Caki2 (cell line): ENCODE measurements at places on chromosomes 3 and 15. TPM values are rescaled to one million over a fixed set of nuclear protein-coding genes. Genes with fewer than 3 reads are reported as not detected.

DNA sequence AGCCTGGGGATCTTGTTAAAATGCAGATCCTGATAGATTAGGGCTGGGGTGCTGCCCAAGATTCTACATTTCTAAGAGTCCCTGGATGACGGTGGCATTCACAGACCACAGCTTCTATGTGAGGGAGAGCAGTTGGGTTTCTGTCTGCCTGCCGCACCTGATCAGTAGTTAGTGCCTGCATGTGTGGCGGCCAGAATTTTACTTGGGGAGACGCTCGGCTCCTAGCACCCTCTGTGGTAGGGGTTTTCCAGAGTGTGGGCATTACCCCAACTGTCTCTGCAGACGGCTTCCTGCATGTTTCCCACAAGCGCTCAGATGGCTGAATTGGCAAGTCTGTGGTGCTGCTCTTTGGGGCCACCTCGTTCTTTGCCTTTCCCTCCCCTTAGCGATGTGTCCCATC, 8.3 kb downstream of the GHRL start:
- no peak for DNase-seq

- no peak for DNase-seq
Observed at GRCh38 chr3:17070161-17070959, 185.6 kb downstream of the PLCL2 start.

DNA sequence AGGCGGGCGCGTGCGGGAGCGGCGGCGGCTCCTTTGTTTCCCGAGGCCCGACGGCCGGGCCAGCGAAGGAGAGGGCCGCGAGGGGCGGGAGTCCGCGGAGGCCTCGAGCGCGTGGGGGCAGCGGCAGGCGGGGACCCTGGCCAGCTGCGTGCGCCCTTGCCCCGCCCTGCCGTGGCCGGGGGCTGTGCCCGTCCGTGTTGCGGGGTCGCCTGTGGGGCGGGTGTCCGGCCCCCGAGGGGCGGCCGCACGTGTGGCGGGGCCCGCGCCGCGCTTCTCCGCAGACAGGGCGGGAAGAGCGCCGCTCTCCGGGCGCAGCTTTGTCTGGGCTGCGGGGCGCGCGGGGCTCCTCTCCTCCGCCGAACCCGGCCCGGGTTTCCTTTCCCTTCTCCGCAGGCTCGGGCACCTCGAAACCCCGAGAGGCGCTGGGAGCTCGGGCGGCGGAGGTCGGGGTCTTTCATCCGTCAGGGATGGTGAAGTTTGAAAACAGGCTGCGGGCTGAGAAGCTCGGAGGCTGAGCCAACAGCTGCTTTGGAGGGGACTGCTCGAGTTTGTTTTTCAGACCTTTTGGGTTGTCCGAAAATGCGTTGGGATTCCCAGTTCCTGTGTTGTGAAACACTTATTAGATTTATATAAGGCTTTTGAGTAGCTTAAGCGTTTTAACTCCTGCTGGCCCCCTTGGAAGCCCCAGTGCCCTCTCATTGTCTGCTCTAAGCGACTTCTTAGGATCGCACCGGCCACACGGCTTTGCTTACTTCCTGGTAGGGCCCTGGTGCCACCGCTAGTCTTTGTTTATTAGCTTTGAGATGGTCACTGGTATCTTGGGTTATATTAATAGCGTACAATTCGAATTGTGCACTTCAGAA, 817 bp downstream of the USP3 start:
- DNase-seq: peak; percentile 65

- DNase-seq: no peak
Observed at GRCh38 chr3:14561051-14561960, 21.2 kb upstream of the GRIP2 start.

- DNase-seq: peak; percentile 4
Observed at GRCh38 chr3:29099296-29099695, 181.6 kb upstream of the RBMS3 start.

DNA sequence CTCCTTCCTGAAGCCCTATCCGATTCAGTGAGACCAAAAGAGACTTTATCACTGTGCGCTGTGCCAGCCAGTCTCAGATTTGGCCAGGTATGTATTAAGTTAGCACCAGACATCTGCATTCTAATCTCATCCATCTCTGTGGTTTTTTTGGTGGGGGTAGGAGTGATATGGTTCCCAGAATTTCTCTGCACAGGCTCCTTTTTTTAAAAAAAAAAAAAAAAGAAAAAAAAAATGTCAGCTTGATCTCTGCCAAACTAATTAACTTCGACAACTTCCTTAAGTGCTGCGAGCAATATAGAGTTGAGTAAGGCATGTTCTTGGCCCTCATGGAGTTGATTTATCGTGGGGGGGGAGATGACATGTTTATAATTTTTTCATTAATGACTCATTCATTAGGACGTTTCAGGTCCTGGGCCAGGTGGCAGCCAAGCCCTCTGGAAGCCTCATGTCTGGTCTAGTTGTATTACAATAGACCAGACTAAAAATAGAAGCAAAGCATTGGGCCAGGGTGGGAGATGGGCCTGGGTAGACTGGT, 12.9 kb downstream of the SLCO3A1 start:
- peak; percentile 71 for DNase-seq

DNA sequence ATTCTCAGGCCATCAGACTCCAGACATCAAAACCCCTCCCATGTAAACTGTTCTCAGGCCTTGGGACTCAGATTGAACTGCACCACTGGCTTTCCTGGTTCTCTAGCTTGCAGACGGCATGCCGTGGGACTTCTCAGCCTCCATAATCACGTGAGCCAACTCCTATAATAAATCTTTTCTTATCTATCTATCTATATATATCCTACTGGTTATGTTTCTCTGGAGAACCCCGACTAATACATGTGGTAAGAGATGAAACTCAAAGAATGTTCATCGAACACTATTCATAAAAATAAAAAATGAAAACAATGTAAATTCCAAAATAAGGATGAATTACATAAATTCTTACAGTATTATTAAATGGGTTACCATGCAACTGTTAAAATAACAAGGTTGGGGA, 84.5 kb upstream of the NTRK3 start:
- no peak for DNase-seq

DNA sequence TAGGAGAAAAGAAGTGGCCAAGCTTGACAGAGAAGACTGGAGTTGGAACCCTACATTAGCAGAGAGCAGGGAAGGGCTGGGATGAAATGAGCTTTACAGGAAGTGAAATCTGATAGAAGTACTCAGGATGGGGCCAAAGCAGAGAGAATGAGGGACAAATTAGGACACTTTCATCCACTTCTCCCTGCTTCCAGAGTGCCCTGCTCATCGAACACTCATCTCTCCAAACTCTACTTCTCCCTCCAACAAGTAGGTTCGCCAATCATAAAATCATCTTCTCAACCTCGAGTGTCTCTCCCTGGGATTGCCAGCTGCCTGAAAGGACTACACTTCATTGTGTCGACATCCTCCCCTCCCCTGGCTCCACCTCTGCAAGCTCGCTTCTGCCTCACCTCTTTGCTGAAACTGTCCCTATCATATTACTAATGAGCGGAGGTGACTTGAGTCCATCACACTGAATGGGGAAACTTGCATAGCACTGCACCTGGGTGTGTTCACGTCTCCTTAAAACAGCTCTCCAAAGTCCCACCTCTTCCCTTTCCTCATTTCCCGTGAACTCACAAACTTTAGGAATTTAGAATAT, 365.8 kb downstream of the FOXP1 start:
- no peak for DNase-seq

GRCh38 chr15:76840830-76841460, 64.2 kb downstream of the SCAPER start:
- DNase-seq: peak; percentile 19

- DNase-seq: no peak
Observed at GRCh38 chr3:30676424-30677346, 70.3 kb downstream of the TGFBR2 start.

DNA sequence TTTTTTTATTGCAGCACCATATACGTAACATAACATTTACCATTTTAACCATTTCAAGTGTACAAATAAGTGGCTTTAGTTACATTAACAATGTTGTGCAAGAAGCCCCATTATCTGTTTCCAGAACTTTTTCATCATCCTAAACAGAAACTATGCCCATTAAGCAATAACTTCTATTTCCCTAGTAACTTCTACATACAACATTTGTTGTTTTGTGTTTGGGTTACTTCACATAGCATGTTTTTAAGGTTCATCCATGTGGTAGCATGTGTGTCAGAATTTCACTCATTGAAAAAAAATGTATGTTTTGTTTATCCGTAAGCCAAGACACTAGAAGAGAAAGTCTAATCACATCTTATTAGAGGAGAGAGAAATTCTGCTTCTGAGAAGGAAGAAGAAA, 450.5 kb upstream of the PDZRN3 start:
- DNase-seq: no peak

DNA sequence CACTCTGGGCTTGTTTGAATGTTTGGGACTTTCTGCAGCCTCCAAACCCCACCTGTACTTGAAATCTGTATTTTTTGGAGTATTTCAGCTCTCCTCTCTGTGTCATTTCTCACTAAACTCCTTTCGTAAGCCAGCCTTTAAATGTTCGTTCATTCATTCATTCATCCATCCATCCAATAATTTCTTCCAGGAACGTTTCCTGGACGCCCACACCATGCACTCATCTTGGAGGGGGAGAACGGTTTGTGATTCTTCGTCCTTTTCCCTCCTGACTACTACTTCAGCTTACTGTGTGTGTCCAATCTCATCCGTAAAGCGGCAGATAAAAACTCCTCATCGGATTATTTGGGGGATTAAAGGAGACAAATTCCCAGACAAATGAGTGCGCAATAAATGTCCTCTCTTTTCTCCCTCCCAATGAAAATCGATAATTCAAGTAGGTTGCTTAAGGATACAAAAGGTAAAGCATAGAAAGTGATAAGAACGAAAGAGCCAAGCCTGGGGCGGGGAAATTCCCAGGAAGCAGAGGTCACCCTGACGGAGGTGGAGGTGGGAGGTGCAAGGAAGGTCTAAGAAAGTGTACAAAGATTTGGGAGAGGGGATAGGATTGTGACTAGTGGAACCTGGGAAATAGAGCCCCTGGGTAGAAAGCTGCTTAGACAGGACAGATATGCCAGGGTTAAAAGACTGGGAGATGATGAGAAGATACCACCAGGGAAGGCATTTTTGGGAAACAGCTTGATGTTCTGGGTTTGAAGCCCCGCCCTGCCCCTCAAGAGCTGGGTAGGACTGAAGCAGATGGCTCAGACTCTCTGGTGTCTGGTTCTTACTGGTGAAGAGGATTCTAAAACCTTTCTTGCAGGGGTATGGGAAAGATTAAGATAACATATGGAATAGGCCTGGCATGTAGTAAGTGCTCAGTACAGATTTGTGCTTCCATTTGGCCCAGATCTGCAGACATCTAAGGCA, 896 bp upstream of the KLHL25 start:
- DNase-seq: no peak

DNA sequence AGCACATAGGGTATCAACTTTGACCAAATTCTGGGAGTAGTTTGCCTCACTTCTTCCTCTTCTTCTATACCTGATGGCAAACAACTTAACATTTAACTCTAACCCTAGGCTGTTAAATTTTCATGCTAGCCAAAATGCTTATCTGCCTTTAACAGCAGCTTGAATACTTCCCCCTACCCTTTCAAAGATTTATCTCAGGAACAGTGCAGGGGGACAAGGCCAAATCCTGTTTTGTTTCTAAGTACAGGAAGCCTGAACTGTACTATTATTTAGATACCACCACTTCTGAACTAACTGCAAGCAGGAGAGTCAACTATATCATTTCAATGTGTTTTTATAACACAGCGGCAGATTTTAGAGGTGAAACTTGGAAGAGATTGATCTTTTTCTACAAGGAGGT, 104.0 kb upstream of the CNTN6 start:
- DNase-seq: no peak

GRCh38 chr3:133676336-133677118, 14.8 kb upstream of the TOPBP1 start:
- DNase-seq: no peak

GRCh38 chr15:70453238-70453637, 310.1 kb downstream of the UACA start:
- DNase-seq: no peak

GRCh38 chr3:46958467-46959160, 17.9 kb downstream of the CCDC12 start:
- DNase-seq: no peak

DNA sequence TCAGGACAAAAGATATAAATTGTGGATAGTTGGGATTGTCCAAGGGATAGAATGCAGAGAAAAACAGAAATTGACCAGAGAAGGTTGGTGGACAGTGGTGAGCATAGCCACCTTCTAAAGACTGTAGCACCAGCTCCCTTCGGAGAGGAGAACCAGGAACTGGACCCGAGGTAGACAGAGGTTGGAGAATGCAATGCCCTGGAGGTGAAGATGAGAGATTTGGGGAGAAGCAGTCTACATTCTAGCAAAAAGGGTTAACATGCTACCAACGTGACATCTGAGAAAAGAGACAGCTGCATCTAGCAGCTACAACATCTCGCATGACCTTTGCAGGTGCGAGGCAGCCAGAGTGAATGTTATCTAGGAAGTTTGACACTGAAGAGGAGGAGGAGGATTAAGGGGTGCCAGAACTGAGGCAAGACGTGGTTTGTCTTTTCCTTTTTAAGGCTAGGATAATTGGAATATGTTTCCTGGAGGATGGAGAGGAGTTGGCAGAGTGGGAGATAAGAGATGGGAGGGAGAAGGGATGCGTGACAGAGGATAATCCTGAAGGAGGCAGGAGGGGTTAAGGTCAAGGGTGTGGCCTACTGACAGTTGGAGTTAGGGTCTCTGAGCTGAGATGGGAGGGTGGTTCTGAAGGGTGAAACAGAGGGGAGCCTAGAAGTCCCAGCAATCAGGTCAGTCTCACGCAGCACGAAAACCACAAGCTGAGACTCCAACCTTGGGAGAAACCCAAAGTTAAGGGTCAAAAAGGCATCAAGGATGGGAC, 103.7 kb upstream of the NR2E3 start:
- no peak for DNase-seq

The BCHE gene
- total RNA-seq: 78.5 and 83.1 TPM in 2 replicates

The SPTBN5 gene
- not detected in 2 replicates for total RNA-seq

The TTLL13 gene
- total RNA-seq: 0.07 and 4.3 TPM in 2 replicates

The C2CD4A gene
- total RNA-seq: 5.5 and 5.7 TPM in 2 replicates

The MAP3K13 gene
- 16.9 and 20.6 TPM in 2 replicates for total RNA-seq

The LINGO1 gene
- total RNA-seq: 0.14 TPM in 1 of 2 replicates, not detected in the other

The KIF23 gene
- 20.6 and 25.1 TPM in 2 replicates for total RNA-seq

The CLN6 gene
- 15.9 and 16.8 TPM in 2 replicates for total RNA-seq
